ENCODE measurements at places on chromosomes 12 and 14.

DNA sequence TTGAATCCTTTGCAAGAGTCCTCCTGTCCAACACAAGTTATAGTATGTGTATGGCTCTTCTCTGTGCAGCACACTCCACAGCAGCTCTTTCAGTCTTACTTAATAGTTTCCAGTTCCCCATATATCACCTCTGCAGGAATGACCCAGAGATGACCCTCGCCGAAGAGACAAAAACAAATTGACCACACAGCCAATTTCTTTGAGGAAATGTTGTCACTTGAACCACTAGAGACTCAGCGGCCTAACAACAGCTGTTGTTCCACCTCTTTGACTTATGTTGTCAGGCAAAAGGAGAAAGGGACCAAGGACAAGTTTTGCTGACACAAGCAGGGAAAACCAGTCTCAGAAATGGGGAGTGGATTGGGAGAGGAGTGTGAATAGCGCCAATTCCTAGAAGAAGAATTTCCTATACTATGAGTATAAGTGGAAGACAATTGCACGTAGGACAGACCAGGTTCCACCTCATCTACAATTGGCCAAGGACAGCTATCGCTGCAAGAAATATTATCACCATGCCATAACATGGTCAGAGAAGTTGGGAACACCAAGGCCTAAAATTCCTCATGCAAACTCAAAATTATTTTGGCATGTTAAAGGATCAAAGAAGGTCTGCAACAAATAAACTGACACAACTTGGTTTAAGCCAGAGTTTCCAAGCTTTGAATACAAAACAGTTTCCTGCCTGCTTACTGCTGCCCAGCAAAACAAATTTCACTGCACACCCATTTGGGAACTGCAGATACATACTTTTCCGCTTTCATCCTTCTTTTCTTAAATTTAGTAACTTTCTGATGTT lies 41.7 kb upstream of the ITPR2 start:
- no peak for DNase-seq

GRCh38 chr12:67193704-67194103 lies 75.5 kb upstream of the CAND1 start:
- peak; percentile 56 for DNase-seq

- DNase-seq: no peak
These were observed 115.6 kb upstream of the PKP2 start for GRCh38 chr12:33012226-33012625.

GRCh38 chr14:43165651-43166050 lies 1341.4 kb downstream of the FSCB start:
- peak; percentile 68 for DNase-seq

DNA sequence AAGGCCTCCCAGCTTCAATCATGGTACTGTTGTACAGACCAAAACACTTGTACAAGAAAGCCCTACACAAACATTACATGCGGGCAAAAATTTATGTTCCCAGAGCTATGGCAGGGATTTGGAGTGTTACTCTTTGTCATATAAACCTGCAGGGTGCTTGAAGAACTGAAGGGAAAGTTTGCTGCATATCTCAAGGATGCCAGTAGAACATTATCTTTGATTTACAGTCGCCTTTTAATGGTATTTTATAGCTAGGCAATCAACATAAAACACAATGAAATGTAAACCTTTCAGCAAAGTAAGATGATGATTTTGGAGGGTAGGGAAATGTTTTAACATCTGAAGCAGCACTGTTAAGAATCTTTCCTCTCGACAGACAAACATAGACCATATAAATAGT lies 305.6 kb downstream of the KCNH5 start:
- no peak for DNase-seq

DNA sequence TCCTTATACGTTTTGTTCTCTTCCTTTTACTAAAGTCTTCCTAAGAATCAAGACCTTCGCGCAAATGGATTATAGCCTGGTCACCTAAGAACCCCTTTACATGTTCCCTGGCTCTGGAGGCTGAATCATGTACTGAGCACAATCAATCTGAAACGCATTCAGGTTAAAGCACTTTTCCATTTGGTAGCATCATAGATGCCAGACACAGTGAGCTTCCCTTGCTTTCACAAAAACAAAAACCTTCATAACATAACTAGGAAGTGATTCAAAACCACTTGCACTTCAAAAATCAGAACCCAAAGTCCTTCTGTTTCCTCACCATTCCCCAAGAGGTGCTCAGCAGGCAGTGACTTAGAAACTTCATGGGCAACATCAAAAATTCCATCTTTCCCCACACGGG lies 105.4 kb downstream of the CRACR2A start:
- no peak for DNase-seq

- peak; percentile 43 for DNase-seq
These were observed 215.7 kb downstream of the CPNE8 start for GRCh38 chr12:38689704-38690103.

- DNase-seq: no peak
These were observed 18.1 kb upstream of the SGPP1 start for GRCh38 chr14:63745858-63746425.

DNA sequence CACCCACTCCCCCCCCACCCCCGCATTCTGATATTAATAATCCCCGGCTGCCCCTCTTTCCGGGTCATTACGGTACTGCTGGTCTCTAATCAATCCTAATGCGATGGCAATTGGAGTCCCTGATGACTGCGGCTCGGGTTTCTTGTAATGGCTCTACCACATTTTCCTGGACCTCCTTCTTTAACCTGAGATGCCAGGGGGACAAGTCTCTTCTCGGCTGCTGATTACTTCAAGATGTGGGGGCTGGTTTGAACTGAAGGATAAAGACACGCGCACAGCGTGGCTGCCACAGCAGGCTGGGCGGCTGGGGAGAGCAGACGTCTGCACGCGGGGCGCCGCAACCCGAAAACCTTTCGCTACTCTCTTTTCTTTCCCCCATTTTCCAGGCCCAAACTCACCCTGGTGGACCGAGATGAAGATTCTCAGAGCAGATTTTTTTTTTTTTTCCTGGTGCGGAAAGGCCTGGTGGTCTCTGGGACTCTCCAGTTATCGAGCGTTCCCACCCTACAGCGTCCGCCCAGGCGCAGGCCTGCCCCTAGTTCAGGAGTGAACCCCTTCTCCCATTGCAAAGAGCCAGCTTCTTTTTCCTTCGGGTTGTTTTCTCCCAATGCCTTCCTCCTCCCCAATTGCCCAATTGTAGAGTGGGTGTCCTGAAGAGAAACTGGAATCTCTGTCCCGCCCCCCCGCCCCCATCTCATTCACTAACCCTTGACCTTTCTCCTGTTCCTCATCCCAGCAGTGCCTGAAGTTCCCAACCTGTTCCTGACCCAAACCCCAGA lies 6.0 kb upstream of the SIX1 start:
- no peak for DNase-seq

- DNase-seq: peak; percentile 68
These were observed 15.3 kb downstream of the TNFRSF1A start for GRCh38 chr12:6326316-6327228.

DNA sequence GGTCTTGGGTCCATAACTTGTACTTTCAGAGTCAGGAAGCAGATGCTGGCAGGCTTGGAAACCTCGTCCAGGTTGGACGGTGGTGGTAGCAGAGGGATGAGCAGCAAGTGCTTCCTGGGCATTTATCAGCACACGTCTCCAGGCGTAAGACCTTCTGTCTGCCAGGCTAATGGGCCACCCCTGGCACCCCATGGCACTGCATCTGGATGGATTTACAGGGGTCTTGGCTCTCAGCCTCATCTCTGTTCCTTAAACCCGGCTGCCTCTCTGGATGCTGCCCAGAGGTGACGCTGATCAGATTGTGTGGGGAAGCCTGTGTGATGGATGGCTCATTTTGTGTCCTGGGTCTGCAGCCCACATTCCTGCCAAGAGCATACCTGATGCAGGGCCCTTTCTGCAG lies 145.1 kb downstream of the TSPAN9 start:
- no peak for DNase-seq

DNA sequence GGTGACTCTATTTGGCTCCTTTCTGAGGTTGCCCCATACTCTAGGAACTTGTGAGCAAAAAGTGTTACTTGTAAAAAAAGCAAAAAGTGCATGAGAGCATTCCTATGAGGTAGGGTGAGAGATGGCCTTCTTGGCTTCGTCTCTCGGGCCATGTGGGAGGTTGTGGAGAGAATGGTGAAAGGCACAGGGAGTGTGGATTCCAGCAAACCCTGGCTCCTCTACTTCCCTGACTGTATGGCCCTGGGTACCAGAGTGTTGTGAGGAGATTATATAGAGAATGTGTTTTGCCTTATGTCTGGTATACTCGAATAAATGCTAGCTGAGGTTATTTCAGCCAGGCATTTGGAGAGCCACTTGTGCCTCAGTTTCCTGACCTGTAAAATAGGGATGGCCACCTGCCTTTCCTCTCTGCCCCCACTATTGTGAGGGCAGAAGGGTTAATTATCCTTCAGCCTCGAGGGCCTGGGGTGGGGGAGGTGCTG lies 11.0 kb downstream of the PLEKHG3 start:
- DNase-seq: no peak

DNA sequence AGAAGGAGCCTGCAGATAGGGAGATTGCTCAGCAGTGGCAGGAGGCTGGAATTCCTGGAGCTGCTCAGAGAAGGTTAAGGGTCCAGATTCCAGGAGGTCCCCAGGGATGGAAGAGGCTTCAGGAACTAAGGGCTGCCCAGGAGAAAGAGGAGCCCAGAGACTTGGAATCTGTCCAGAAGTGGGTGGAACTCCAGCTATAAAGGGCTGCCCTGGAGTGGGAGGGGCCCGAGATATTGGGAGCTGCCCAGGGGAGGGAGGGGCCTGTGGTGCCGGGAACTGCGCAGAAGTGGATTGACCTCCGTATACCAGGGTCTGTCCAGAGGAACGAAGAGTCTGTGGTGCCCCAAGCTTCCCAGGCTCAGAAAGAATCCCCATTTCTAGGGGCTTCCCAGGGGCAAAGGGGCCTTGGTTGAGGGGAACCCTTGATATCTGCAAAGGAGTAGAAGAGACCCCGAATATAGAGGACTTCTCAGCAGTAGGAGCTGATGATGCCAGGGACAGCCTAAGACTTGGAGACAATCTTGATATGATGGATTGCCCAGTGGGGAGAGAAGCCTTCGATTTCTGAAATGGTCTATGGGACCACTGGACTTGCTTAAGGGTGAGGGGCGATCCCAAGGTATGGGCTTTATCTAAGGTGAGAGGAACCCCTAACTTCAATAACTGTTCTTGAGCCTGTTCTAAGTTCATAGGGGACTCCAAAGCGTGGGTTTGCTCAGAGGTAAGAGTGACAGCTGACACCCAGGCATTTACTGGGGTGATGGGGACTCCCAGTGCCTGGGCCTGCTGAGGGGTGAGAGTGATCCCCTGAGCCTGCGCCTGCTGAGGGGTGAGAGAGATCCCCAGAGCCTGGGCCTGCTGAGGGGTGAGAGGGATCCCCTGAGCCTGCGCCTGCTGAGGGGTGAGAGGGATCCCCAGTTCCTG lies 45.0 kb downstream of the FAM186A start:
- DNase-seq: peak; percentile 15

DNA sequence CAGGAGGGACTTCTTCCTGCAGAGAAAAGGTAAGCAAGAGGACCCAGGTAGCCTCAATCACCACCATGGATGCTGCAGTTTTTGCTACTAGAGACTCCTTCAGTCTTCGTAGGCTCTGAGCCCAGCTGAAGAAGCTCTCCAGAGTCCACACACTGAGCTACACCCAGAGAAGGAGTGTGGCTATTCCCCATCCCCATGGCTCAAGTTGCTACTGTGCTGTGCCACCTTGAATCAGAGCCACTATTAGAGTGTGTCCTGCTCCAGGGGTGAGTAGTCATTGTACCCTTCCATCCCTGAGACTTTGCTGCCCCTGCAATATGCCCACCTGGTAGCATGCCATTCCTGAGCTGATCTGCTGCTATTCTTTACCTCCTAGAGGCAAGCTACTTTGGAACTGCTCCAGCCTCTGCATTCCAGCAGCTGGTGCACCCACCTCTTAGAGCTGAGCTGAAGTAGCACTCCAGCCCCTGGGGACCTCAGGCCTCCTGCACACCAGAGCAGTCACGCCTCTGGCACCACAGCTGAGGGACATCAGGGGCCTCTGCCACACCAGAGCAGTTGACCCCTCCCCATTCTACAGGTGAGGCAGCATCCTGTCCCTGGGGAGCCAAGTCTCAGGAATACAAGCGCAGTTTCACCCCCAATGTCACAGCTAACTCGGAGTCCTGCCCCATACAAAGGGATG lies 213.0 kb downstream of the TRHDE start:
- no peak for DNase-seq

- DNase-seq: no peak
These were observed 75.6 kb upstream of the WSCD2 start for GRCh38 chr12:108053512-108053911.

- DNase-seq: no peak
These were observed 262.5 kb downstream of the GXYLT1 start for GRCh38 chr12:41881891-41882805.

- no peak for DNase-seq
These were observed 232.5 kb upstream of the FOXN3 start for GRCh38 chr14:89649451-89650075.

DNA sequence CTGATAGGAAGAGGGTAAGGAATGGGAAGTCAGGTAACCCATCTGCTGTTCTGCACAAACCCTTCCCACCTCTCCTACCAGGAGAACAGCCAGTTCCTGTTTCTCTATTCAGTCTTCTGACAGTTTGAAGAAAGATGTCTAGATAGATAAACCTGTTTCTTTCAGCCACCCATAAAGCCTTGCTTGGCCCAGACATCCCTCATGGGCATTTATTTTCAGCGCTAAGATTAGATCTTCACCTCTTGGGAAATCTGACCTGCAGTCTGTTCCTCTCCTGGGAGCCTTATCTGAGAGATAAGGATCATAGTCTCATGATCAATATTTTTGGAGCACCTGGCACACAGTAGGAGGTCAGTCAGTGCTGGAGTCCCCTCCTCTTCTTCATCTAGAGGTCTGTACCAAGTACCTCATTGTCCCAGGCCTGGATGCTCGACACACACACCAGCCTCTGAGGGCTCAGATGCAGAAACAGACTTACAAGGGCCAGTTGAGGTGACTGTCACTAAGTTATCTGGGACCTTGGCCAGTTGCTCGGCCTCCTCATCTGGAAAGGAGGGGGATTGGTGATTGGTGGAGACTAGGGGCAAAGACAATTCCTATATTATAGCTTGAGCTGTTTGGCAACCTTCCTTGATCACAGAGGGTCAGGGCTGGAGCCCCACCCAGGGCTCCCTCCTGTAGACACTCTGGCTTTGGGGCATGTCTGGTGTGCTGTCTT lies 18.2 kb downstream of the ACVRL1 start:
- DNase-seq: no peak

- DNase-seq: peak; percentile 86
These were observed 102.7 kb upstream of the TBX5 start for GRCh38 chr12:114508529-114509129.

Data from fibroblast of pulmonary artery (primary cell).